ENCODE measurements at places on chromosomes 11 and 22. TPM values are rescaled to one million over a fixed set of nuclear protein-coding genes. Genes with fewer than 3 reads are reported as not detected.

Gene GAL3ST1
- not detected for total RNA-seq

Gene C11orf91
- total RNA-seq = not detected

Gene RASGRP2
- 13.6 TPM for total RNA-seq

Gene TCN2
- total RNA-seq = 0.19 TPM

DNA sequence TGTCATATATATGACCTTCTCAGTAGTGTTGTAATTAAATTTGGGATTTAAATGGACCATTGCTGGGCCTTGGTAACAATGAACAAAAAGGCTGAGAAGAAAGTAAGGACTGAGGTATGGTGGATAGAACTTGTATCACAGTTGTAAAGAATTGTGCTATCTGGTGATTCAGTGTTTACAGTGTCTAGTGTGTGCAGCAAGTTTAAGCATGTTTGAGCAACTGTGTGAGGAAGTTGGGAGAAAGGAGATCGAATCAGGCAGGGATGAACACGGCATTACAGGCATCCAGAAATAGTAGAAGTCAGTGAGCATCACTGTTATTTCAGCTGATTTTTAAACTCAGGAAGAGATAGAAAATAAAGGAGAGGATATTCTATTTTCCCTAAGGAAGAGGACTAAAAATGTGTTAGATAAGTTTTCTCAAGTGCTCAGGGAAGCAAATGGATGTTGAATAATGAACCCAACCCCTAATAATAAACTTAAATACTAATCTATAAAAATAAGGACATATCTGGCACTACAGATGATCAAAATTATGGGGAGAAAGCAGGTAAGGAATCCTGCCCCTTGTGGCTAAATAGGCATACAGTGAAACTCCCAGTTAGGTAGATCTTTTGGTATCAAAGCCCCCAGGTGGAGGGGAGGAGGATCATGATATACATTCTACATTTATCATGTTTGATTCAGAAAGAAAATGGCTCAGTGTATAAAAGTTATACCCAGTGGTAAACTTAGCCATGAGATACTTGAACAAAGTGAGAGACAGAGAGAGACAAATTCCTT is 361.0 kb upstream of the ANO3 start:
- DNase-seq = no peak

DNA sequence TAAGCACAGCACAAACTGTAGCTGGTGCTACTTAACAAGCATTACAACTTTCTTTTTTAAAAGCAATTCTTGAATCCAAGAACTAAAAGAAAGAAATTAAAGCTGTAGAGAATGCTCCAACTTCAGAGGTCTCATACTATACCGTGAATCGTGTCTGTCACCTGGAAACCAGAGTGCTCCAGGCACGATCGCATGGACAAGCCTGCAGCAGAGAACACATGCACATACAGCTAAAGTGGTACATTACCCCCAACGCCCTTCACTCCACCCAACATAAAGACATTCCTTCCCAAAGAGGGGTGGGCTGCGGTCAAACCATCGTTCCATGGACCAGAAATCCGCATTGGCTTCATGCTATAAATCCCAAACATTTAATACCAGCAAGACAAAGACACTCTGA is 31.5 kb downstream of the CHKA start:
- DNase-seq = no peak
